ENCODE measurements at places on chromosomes 4 and X.

DNA sequence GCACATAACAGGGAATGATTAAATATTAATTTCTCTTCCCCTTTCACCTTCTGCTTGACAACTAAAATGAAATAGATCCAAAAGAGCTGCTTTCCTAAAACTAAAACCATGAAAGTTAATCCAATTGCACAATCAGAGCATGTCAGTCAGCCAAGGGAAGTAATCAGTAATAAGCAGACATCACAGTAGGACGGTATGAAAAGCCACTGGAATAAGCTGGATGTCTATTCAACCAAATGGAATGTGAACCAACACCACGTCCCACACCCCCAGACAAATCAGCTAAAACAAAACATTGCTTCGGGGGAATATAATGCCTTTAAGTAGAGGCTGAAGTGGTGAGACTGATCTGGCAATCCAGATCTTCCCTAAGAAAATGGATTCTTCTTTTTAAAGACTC is 859.4 kb upstream of the FTHL17 start:
- DNase-seq: no peak

DNA sequence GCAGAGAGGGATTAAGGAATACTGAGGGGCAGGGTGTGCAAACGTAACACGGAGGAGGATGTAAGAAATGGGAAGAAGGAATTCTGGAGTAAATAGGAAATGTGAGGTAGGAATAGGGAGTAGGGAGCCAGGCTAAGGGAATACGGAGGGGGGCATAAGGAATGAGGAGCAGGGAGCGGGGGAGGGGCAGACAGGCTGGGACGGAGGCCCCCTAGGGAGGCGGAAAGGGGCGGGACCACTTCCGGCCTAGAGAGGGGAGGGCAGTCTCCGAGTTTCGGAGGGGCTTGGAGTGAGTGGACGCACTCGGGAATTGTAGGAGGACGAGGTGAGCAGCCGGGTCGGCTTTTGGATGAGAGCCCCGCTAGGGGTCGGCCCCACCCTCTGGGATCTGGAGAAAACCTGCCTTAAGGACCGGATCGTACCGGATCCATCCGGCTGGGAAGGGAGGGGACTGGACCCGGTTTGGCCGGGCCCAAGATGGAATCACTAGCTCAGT is 612 bp downstream of the MAGED2 start:
- DNase-seq: no peak

GRCh38 chr4:2792711-2793585 is at the start of gene SH3BP2:
TSS of gene SH3BP2 (plus strand) at chr4:2793085. CDS start at chr4:2820618, 27,533 bp downstream.
- peak; percentile 83 for DNase-seq

- peak; percentile 73 for DNase-seq
Observed at GRCh38 chr4:1871471-1872021, 353 bp downstream of the NSD2 start.

DNA sequence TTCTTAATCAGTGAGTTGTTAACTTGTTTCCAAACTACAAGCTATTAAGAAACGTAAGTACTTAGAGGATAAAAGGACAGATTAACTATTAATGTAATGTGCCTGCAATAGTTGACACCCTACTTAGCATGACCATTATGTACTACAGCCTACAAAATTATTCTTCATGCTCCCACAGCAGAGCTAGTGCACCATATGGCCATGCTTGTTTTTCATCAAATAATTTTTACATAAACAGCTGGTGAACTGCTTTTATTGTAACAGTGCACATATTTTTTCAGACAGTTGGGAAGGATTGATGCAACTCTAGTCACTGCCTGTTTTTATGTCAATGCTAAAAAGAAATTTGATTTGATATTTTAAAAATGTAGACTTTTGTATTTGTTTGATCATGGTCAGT is 10.2 kb upstream of the MAGEB10 start:
- DNase-seq: no peak

GRCh38 chr4:108191269-108191914 is 22.7 kb upstream of the LEF1 start:
- no peak for DNase-seq

DNA sequence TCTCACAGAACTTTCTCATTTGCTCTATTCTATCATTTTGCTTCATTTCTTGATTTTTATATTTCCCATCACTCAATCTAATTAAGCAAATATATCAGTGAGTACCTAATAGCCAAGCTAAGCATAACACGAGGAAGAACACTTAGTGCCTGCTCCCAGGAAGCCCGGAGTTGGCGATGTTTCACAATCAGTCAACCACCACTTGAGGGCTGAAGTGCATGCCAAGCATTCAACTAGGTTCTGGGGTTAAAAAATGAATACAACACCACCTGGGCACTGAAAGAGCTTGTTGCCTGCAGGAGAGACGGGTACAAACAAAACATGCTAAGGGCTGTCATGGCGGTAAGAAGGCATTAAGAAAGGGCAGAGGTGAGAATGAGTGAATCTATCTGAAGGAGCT is 47.5 kb downstream of the UCHL1 start:
- no peak for DNase-seq

GRCh38 chrX:101550751-101551379 is 518 bp downstream of the ARMCX1 start:
- no peak for DNase-seq

DNA sequence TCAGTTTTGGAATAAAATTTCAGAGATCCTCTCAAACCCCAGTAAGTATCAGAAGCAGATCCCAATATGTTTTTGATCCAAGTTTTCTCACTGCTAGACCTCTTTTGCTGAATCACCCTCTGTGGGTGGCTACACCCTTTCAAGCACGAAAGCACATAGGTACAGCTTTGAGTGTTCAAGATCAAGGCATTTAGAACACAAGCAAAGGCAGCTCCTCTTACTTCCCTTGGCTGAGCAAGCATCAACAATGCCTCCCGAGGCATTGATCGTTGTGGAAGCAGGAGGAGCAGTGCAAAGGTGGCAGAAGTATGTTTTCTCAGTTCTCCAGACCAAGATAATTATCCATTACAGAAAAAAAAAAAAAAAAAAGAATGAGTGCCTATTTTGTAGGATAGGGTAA is 72.0 kb upstream of the TSPAN7 start:
- DNase-seq: no peak

GRCh38 chr4:648579-649292 is 23.4 kb downstream of the PDE6B start:
- DNase-seq: no peak

DNA sequence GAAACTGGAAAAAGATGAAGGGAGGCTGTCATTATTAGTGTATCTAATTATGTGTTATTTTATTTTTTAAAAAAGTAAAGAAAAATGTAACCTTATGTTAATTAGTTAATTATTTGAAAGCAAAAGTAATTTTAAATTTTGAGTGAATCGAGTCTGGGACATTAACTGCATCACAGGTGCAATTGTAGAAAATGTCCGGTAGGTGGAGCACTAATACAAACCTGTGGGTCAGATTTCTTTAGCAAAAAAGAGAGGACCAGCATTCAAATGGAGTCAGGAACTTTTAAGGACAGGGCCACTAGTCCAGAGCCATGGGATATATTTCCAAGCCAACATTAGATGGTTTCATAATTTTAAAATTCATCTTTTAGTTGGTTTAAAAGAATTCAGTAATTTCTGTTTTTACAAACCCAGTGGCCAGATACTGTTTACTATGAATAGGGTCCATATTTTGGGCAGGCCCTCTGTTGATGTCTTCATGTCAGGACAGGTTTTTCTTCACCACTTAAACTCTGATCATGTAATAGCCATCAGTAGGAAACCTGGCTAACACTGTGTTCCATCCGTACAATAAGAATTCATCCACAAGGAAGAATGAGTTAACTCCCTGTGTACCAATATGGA is 27.2 kb downstream of the BST1 start:
- DNase-seq: no peak

GRCh38 chrX:150363561-150364346 is 637 bp downstream of the MAMLD1 start:
- DNase-seq: peak; percentile 63

DNA sequence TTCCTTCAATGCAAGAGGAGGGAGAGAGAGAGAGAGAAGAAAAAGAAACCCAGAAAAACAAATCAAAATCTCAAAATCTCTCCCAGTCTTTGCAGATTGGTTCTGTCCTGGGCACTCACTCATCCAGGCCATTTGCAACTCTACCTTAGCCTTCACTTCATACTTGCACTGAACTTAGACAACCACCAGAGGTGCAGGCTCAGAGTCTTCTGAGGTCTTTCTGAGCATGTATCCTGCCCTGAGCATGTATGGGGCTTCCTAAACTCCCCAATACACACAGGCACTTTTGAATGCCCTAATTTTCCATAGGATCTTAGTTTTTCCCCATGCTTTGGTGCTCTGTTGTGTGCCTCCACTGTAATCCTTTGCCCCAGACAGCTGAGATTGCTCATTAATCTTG is 2.9 kb downstream of the CFI start:
- no peak for DNase-seq

DNA sequence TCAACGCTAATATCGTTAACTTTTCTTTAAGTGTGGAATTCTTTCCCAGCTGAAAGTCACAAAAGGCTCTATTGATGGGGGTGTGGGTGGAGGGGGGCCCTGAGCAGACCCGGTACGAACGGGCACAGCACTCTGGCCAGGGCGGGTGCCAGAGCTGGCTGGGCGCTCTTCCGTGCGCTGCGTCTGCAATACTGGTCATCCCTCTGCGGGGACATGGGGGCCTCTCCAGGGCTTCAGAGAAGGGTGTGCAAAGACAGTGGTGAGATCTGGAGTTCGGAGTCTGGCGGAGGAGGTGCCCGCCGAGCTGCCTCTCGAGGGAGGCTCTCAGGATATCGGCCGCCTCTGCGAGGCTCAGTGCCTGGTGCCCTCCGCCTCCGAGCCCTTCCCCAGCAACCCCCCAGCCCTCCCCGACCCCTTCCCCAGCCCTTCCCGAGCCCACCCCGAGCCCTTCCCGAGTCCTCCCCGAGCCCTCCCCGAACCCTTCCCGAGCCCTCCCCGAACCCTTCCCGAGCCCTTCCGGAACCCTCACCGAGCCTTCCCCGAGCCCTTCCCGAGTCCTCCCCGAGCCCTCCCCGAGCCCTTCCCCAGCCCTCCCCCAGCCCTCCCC is 34.3 kb downstream of the FGFRL1 start:
- DNase-seq: no peak

DNA sequence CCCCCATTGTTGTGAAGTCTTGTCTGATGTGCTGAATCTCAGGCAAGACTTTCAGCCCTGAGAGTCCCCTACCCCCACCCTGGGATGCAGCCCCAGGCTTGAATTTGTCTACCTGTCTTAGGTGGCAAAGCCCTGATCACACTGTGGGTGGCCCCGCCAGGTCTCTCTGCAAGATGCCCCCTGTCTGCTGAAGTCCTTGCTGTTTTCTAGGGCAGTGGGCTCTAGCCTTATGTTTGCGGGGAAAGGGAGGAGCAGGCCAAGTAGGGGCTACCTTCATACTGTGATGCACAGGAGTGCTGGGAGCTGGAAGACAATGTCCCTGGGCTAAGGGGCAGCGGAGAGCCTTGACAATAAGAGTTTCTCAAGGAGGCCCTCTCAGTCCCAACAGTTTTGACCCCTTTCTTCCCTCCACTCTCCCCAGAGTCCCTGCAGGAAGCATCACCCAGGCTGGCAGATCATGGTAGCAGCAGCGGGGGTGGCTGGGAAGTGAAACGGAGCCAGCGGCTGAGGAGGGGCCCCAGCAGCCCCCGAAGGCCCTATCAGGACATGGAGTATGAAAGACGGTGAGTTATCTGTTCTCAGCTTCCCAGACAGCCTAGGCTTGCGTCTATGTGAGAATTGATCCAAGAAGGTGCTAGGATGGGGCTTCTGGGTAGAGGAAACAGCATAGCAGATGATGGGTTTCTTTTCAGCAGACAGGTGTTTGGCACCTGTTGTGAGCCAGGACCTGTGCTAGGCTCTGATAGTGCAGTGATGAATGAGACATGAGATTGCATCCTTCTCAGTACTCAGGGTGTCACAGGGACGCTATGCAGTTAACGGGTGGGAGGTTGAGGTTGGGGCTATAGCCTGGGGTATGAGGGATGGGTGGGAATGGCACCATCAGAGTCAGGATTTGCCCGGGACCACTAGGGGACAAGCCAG is 2.2 kb downstream of the RBM10 start:
- no peak for DNase-seq

- no peak for DNase-seq
Observed at GRCh38 chr4:182619660-182620059, 297.5 kb downstream of the DCTD start.

DNA sequence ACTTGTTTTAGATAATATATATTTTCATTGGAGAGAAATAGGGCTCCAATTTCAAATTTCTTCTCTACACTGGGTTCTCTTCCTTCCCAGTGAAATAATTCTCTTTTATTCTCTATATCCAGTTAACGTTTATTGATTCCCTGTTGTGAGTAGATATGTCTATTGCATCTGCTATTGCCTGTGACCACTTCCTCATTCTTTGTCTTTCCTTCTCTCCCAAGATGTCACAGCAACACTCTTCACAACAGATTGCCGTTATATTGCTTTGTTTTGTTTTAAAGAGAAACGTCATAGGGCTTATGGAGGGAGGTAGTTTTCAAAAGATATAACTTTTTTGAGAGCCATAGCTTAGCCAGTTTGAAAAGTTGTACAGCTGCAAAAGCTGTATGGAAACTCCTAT is 343.8 kb downstream of the ARHGAP24 start:
- DNase-seq: no peak

DNA sequence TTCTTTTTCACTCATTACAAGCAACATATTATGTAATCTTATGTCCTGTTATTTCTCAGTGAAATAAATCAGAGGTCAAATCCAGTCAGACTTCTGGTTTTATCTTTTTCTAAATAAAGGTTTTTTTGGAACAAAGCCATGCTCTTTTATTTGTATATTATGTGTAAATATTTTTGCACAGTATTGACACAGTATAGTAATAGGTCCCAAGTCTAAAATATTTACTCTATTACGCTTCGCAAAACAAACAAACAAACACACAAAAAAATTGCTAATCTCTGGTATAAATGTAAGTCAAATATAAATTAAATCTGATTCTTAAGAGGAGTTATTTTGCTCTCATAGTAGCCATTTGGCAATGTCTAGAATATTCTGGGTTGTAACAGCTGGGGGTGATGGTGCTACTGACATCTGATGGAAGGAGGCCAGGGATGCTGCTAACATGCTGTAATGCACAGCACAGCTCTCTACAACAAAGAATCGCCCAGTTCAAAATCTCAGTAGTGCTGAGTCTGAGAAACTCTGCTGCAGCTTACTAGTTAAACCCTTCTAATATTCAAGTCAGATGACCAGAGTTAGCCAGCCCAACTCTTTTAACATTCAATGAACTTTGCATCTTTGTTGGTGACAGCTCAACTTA is 602.1 kb downstream of the RAB28 start:
- DNase-seq: no peak

DNA sequence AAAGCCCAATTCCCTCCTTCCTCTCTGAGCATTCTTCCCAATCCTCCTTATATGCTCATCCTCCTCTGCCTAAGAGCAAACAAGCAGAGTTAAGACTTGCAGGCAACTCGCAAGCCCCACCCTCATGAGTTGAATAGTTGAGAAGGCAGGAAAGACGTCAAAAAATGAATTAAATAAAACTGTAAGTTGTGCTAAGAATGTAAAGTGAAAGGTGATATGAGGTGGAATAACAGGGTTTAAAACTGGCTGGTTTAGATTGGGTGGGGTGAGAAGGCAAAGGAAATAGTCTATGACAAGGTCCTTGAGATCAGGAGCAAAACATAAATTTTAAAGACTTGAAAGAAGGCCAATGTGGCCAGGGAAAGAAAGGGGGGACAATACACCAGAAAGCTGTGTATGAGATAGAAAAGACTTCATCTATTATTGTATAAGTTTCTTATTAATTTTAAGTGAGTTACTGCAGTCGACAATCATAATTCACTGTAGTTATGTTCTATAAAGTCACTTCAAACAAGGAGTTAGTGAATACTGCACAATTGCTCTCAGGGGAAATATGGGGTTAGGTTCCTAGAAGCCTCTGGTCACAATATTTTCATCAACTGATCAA is 124.9 kb downstream of the RELL1 start:
- DNase-seq: no peak

Measured in activated CD8-positive, alpha-beta memory T cell treated with anti-CD3 and anti-CD28 coated beads for 24 hours (primary cell).